GM04503 (cell line): ENCODE measurements at places on chromosomes 12 and 14.

DNA sequence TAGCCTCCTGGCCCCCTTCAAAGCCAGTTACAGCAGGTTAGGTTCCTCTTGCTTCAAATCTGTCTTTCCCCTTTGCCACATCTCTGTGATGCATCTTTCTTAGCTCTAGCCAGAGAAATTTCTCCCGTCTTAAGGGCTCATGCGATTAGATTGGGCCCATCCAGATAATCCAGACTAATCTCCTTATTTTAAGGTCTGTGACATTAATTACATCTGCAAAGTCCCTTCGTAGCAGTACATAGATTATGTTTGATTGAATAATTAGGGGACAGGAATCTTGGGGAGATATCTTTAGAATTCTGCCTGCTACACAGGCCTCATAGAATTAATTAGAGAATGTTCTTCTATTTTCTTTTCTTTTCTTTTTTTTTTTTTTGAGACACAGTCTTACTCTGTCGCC, 79.3 kb downstream of the SPATS2 start:
- no peak for DNase-seq

- DNase-seq: no peak
These were observed 12.5 kb upstream of the AJUBA start for GRCh38 chr14:22994762-22995275.

DNA sequence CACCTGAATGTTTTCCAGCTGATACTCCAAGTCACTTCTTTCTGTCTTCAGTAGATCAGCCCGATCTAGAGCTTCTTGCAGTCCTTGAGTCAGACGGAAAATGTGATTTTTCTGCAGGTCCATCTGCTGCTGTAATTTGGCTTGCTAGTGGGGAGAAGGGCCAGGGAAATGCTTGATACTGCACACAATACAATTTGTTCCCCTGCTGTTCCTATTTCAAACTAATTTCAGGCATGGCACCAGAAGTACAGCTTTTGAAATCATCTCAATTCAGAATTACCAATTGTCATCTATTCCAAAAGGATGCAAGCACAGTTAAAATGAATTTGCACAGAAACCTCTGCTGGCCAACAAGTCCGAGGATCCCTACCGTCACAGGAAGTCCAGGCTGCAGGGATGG, 53.4 kb downstream of the PRKAB1 start:
- no peak for DNase-seq

DNA sequence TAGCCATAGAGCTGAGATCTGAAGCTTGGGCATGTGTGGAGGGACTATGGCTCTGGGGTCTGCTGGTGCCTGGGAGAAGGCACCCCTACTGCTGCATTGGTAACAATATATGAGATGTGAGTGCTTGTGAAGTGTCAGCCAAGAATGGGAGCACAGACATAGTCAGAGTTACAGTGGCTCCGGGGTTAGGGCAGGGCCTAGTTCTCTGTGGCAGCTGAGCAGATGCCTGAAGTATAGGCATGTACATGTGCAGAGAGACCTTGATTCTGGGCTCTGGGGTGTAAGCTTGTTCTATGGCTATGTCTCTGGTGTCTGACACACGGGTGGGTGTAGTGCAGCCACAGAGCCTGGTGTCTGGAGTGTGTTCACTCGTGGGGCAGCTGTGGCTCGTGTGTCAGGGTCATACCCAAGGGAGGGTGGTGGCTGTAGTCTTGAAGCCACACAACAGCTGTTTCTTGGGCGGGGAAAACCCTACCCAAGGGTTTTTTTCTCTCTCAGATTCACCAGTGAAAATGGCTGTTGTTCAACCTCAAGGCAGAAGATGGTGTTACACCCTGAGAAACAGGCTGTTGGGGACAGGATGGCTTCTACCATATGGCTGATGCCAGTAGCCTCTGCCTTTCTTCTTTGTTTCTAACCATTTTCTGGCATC, 11.9 kb upstream of the TCL1A start:
- DNase-seq: no peak

DNA sequence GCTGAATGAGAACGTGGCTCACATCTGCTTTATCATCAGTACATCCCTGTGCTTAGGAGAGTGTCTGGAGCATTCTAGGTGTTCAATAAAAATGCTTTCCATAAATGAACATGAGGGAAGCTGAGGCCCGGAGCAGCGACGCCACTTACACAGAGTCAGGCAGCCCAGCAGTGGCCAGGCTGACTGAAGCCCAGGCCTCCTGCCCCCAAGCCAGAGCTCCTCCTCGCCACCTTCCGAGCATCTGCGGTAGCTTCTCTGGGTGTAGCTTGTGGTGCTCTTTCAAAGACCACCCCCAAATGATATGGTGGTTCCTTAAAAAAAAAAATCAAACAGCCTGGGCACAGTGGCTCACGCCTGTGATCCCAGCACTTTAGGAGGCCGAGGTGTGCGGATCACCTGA, 88.8 kb downstream of the FBXL14 start:
- no peak for DNase-seq

- no peak for DNase-seq
These were observed 137.7 kb downstream of the MON2 start for GRCh38 chr12:62604373-62604772.

- DNase-seq: peak; percentile 71
These were observed 53.5 kb upstream of the RAP1B start for GRCh38 chr12:68557011-68557730.

GRCh38 chr14:30521899-30522736, 36.8 kb upstream of the G2E3 start:
- DNase-seq: no peak

- DNase-seq: no peak
These were observed 468.3 kb downstream of the AACS start for GRCh38 chr12:125533434-125534029.

- DNase-seq: no peak
These were observed 13.9 kb upstream of the NR4A1 start for GRCh38 chr12:52037248-52037861.

- no peak for DNase-seq
These were observed 44.7 kb upstream of the NEDD1 start for GRCh38 chr12:96862326-96862725.

DNA sequence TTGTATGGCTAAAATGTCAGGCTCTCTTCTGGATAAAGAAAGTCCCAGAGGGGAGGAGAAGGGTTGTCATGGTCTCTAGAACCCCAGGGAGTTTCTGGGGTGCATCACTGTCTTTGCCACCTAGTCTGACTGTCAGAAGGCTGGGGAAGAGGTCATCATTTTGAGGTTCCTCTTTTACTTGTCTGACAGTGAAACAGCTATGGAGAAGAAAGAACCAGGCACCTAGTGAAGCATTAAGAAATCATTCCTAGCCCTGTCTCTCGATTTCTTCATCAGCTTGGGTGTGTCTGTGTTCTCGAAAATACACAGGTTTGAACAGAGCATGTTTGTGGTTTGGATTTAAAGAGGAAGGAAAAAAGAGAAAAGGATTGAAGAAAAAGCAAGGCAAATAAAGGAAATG, 158.7 kb upstream of the LRIG3 start:
- DNase-seq: no peak

- no peak for DNase-seq
These were observed 530.6 kb downstream of the FUT8 start for GRCh38 chr14:65943150-65943549.

DNA sequence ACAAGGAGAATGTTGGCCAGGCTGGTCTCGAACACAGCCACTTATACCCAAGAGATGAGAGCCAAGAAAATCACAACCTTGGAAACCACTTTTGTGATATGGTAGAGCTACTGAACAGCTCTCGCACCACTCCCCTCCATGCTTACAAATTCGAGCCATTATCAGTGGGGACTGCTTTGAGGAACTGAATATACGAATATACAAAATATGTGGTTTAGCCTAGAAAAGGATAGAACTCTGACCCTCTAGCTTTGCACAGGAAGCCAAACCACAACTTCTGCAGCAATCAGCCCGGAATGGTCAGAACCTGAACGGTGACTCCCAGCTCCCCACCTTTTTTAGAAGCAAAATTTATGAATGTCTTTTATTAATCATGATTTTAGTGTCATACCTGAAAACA, 129.8 kb upstream of the TMEM132C start:
- no peak for DNase-seq

DNA sequence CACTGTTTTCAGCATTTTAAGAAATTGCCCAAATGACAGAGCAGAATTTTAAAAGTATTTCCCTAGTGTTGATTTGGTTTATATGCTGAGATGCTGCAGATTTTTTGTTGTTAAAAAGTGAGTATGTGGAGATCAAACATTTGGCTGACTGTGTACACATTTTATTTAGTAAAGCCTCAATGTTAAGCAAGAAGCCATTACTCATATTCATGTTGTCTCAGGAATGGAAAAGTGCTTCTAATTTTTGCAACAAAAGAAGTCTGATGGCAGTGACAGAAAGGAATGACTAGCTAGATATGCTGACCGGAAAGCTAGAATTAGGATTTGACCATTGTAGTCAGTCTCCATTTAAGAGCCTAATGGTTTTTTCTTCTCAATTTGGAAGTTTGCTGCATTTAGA, 22.5 kb downstream of the SLC38A6 start:
- DNase-seq: peak; percentile 39

- DNase-seq: no peak
These were observed 21.2 kb upstream of the RNASE12 start for GRCh38 chr14:20612403-20612802.

DNA sequence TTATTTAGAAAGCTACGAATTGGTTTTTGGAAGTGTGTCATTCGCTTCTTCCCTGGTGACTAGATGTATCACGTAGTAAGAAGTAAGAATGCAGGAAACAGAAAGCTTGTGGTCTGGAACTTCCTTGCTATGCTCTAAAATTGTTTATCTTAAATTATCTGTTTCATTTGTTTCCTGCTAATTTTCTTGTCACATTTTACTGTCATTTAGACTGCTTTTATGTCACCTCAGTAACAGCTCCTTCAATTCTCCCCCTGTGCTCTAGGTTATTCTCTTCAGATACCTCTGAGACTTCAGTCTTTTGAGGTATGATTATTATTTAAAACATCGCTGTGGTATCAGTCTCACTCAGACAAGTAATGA, 699 bp upstream of the CD69 start:
- no peak for DNase-seq

DNA sequence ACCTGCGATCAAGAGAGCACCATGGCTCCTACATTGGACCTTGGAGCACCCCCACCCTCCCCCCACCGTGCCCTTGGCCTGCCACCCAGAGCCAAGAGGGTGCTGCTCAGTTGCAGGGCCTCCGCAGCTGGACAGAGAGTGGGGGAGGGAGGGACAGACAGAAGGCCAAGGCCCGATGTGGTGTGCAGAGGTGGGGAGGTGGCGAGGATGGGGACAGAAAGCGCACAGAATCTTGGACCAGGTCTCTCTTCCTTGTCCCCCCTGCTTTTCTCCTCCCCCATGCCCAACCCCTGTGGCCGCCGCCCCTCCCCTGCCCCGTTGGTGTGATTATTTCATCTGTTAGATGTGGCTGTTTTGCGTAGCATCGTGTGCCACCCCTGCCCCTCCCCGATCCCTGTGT, 1.8 kb upstream of the RNU7-1 start:
- no peak for DNase-seq

DNA sequence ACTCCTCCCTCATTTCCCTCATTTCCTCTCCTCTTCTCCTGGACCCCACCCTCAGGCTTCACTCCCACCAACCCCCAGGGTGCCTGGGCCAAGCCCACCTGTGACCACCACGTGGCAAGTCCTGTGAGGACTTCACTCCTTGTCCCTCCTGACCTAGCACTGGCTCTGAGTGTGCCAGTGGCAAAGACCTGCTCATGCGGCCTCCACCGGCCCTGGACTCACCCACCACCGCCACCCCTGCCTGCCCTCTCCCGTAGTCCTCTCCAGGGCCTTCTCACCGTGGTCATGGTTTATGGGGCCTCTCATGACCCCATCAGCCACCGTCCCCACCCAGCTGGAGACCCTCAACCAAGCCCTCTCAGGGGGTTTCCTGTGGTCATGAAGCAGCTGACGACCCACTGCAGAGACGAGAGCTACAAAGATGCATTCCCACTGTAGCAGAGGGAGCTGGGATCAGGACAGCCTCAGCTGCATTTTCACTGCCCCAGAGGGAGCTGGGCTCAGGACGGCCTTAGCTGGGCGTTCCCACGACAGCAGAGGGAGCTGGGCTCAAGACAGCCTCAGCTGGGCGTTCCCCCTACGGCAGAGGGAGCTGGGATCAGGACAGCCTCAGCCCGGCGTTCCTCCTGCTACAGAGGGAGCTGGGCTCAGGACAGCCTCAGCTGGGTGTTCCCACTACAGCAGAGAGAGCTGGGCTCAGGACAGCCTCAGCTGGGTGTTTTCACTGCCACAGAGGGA, 3.2 kb upstream of the C14orf180 start:
- DNase-seq: no peak

DNA sequence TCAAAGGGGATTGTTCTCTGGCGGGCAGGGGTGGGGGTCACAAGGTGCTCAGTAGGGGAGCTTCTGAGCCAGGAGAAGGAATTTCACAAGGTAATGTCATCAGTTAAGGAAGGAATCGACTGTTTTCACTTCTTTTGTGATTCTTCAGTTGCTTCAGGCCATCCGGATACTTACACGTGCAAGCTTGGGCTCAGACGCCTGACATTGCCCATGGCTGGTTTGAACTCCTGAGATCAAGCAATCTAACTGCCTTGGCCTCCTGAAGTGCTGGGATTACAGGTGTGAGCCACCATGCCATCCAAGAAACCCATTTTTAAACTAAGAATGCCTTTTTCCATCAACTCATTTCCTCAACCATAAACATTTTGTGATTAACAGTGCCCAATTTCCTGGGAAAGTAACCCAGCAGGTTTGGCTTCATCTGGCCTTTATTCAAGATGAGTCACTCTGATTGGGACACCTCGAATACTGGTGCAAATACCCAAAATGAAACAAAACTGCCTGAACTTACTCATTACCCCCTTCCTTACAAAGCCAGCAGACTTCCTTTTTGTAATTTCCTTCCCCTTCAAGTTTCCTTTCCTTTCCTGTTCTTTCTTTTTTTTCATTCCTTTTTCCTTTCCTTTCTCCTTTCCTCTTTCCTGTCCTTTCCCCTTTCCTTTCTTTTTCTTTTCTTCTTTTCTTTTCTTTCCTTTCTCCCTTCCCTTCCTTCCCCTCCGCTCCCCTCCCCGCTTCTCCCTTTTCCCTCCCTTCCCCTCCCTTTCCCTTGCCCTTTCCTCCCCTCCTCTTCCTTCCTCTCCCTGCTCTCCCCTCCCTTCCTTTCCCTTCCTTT, 10.2 kb upstream of the RNASE10 start:
- no peak for DNase-seq

GRCh38 chr14:66152747-66153146, 333.4 kb upstream of the CCDC196 start:
- DNase-seq: no peak

- no peak for DNase-seq
These were observed 200.6 kb downstream of the AEBP2 start for GRCh38 chr12:19639781-19640415.

- DNase-seq: no peak
These were observed 150.1 kb downstream of the NAV3 start for GRCh38 chr12:77980782-77981181.

- no peak for DNase-seq
These were observed 4.4 kb downstream of the GPR84 start for GRCh38 chr12:54359762-54360351.
